Fibroblast of skin of left biceps (primary cell): ENCODE measurements at places on chromosomes 5 and 9.

DNA sequence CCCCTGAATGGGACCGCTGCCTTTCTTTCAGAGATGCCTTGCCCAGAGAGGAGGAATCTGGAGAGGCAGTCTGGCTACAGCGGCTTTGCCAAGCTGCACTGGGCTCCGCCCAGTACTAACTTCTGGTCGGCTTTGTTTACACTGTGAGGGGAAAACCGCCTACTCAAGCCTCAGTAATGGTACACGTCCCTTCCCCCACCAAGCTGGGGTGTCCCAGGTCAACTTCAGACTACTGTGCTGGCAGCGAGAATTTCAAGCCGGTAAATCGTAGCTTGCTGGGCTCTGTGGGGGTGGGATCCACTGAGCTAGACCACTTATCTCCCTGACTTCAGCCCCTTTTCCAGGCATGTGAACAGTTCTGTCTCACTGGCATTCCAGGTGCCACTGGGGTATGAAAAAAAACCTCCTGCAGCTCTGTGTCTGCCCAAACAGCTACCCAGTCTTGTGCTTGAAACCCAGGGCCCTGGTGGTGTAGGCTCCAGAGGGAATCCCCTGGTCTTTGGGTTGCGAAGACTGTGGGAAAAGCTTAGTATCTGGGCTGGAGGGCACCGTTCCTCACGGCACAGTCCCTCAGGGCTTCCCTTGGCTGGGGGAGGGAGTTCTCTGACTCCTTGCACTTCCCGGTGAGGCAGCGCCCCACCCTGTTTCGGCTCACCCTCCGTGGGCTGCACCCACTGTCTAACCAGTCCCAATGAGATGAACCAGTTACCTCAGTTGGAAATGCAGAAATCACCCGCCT lies 171.2 kb downstream of the CWC27 start:
- no peak for DNase-seq

DNA sequence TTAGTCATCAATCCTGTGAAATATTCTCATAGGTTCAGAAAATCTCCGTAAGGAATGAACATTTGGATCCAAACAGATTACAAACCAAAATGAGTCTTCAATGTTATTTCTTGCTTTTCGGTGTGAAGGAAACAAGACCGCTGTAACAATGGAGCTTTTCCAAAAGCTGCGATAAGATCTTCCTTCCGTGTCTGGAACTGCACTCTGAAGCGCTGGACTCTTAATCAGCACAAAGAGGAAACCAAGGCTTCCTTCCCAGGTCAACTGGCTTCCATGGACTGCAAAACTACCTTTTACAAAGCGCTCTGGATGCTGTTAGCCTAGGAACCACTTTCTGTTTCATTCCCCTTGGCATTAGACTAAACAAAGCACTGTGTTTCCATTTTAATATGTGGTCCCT lies 137.9 kb upstream of the BASP1 start:
- DNase-seq, result no peak

DNA sequence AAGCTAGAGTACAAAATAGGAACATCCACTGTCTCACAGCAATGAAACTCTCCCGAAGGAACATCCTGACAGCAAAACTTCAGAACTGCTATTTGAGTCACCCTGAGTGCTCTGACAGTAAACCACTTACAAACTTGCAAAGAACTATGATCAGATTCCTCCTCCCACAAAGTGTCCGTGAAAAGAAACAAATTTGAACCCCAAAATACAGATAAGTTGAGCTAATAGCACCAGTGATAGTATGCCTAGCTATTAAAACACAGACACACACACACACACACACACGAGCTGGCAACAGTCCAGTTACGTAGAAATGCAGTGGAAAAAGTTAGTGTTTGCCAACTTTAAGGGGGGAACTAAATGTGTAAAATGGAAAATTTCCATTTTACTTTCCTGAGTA lies 3.1 kb upstream of the GLIS3 start:
- DNase-seq, result no peak

DNA sequence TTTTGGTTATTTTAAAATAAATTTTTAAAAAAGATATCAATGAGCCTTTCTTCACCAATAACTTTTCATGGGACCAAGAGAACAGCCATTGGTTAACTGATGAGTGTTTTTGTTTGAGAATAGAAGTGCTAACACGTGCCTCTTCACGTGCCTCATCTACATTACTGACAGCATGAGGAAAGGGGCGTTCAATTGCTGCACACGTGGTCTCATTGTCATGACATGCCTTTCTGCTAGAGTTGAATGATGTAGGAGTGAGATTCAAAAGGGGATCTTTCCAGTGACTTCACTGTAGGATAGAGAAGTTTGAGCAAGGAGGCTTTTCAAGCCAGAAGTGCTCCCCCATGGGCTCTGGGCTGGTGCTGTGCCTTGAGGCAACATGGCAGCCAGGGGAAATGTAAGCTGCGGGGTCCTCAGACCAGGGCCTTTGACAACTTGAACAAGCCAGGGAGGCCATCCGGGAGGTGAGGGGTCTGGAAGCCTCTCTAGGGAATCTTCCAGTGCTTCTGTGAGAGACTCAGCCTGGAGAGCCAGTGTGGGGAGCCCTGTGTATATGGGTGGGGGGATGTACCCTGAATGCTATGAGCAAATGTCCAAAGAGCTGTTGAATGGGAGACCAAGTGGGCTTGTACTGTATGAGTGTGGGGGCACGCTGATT lies 51.2 kb upstream of the FSTL4 start:
- DNase-seq, result no peak

GRCh38 chr5:77379558-77380061 lies 112.5 kb downstream of the WDR41 start:
- no peak for DNase-seq

- DNase-seq, result no peak
These were observed 26.8 kb downstream of the PSMB7 start for GRCh38 chr9:124388275-124389048.

DNA sequence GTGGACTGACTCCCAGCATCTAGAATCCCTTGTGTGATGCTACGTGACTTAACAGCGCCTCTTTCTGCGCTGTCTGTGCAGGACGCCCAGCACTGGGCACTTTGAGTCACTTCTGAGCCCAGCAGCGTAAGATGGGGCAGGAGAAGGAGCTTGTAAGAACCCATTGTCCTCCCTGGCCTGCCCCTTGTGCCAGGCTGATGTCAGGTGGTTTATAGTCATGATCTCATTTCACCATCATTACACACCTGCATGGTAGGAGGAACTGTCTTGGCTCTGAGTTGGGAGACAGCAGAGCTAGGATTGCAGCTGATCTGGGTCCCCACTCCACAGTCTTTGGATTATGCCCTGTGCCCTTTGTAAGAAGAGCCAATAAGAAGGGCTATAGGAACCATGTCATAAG lies 12.2 kb downstream of the ERGIC1 start:
- no peak for DNase-seq

DNA sequence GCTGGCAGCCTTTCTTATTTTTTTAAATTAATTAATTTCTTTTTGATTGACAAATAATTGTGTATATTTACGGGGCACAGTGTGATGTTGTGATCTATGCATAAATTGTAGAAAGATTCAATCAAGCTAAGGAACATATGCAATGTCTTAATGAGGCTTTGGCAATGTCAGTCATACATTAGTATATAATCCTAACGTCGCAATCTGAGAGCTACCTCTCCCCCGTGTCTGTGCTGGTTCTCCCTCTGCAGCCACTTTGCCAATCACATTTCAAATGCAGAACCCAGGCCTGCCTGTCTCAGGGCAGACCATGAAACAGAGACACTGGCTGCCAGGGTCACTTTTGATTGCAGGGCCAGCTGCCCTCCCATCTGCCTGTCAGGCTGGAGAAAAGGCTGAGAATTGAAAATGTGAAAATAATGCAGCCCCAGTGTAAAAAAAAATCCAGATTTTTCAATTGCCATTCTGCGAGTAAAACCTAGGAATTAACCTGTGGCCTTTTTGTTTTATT lies 56.3 kb downstream of the SLC24A2 start:
- DNase-seq, result no peak

DNA sequence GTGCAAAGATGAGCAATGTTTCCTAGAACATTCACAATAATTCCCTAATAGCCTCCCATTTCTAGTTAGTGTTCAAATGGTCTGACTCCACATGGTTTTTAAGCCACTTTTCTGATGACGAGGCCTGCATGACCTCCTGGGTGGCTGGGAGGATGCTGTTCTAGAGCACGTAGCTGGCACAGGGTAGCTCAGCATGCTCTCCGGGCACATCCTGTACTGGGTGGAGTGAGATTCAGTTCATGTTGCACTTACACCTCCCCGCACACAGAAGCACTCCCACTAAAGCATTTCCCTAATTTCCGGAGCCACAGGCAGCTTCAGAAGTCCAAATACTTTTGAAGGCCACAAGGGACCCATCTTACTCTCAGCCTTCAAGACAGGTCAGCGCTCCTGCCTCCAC lies 159.8 kb upstream of the LHFPL2 start:
- no peak for DNase-seq

DNA sequence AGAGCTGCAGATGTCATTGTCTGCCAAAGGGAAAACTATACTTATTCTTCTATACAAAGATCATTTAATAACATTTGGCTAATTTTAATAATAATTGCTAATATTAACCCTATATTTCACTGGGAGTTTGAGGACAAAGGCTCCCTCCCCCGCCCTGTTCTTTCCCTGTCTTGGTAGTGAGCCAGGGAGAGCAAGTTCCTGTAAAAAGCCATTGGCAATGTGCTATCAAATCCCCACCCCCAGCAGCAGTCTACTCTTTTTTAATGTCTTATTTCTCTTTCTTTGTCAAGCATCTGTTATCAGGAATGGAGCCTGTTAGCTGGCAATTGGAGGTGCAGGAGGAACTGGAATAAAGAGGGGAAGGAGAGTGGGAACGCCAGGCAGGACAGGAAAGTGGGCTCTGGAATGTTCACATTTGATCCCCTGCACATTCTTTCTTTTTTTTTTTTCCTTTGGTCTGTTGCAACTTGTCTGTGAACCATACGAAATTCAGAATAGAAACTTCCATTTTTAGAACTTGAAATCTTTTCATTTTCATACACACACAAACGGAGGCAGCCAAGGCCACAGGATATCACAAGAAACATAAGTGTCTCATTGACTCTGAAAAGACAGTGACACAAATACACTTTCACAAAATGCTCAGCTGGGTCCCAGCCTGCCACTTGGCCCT lies 664.8 kb upstream of the ZNF608 start:
- DNase-seq, result no peak

- DNase-seq, result no peak
These were observed 184.5 kb downstream of the TRIO start for GRCh38 chr5:14327624-14328023.

- no peak for DNase-seq
These were observed 166.0 kb downstream of the HMHB1 start for GRCh38 chr5:143977891-143978461.

GRCh38 chr5:93189707-93190120 lies 391.3 kb downstream of the NR2F1-AS1 start:
- peak; percentile 83 for DNase-seq

DNA sequence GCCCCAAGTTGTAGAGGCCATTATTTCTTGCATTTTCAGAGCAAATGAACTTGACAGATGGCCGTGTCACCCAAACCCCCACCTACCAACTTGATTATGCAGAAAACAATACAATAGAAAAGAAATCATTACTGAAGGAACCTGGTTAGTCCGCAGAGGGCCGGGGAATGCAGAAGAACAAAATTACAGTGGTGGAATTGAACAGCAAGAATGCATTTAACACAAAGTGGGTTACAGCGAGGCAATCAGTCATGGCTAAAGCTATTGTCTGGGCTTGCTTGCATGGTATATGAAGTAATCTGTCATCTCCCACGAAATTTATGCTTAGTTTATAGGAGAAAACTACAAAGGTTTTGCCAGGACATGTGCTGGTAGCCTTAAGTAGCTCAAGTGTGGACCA lies 238.3 kb upstream of the IRX1 start:
- no peak for DNase-seq

GRCh38 chr5:5782402-5782801 lies 359.9 kb downstream of the ICE1 start:
- no peak for DNase-seq

GRCh38 chr5:81247441-81247972 lies 14.4 kb downstream of the CKMT2 start:
- DNase-seq, result peak; percentile 15

- peak; percentile 9 for DNase-seq
These were observed 334.7 kb downstream of the NR2F1-AS1 start for GRCh38 chr5:93246090-93246855.
